ENCODE measurements at places on chromosomes 1 and 21.

DNA sequence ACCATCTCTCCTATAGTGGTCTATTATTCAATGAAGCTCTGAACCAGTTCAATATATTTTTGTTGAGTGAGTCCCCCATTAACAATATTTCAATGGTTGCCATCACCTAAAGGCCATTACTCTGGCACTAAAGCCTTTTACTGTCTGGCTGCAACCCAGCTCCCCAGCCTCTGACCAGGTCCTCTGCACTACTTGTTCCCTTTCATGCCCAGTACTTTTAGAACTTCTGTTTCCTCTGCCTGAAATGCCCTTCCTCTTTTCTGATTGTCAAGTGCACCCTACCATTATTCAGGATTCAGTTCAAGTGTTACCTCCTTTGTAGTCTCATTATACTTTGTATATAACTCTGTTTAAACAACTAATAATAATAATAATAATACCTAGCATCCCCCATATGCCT lies 30.4 kb upstream of the ZFYVE9 start:
- no peak for DNase-seq

DNA sequence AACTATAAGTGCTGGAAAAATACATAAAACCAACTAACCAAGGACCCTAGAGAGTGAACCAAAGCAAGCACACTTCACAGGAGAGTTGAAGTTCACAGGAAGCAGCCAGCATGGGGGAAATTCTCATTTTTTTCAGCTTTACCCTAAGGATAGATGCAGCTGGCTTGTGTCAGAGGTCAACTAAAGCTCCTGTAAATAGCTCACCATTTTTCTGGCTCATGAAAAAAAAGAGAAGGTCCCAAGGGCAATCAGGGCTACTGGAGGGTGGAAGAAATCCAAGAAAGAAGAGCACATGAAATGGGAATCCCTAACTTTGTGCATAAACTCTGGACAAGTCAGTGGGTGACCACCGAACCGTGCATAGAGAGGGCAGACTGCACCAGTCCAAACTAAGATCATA lies 58.3 kb downstream of the KCNJ15 start:
- no peak for DNase-seq

DNA sequence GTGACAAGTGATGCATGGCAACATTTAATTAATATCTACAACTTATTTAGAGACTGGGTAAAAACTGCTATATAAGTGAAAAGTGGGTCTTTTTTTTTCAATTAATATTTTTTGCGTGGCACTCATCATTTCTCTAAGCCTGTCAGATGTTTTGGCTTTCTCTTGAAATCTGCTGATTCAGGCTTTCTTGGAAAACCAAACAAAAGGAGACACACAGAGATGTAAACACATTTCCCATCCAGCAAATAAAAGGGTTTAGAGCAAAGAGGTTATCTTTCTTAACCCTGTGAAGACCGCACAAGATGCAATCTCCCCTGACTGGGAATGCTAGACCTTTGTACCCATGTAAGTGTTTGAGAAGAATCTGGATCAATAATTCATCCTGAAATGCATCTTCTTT lies 48.7 kb upstream of the PLXNA2 start:
- DNase-seq, result no peak

- DNase-seq, result no peak
Measured at GRCh38 chr21:46641656-46642055, 6.2 kb downstream of the PRMT2 start.

GRCh38 chr21:46650476-46651098 lies 15.1 kb downstream of the PRMT2 start:
- no peak for DNase-seq

GRCh38 chr1:13646521-13646920 lies 53.5 kb upstream of the PRDM2 start:
- no peak for DNase-seq

- peak; percentile 57 for DNase-seq
Measured at GRCh38 chr1:93874025-93874651, 4.9 kb downstream of the DNTTIP2 start.

- DNase-seq, result peak; percentile 27
Measured at GRCh38 chr1:161907265-161907664, 116.4 kb downstream of the OLFML2B start.
